ENCODE measurements at places on chromosomes 12 and 14.

DNA sequence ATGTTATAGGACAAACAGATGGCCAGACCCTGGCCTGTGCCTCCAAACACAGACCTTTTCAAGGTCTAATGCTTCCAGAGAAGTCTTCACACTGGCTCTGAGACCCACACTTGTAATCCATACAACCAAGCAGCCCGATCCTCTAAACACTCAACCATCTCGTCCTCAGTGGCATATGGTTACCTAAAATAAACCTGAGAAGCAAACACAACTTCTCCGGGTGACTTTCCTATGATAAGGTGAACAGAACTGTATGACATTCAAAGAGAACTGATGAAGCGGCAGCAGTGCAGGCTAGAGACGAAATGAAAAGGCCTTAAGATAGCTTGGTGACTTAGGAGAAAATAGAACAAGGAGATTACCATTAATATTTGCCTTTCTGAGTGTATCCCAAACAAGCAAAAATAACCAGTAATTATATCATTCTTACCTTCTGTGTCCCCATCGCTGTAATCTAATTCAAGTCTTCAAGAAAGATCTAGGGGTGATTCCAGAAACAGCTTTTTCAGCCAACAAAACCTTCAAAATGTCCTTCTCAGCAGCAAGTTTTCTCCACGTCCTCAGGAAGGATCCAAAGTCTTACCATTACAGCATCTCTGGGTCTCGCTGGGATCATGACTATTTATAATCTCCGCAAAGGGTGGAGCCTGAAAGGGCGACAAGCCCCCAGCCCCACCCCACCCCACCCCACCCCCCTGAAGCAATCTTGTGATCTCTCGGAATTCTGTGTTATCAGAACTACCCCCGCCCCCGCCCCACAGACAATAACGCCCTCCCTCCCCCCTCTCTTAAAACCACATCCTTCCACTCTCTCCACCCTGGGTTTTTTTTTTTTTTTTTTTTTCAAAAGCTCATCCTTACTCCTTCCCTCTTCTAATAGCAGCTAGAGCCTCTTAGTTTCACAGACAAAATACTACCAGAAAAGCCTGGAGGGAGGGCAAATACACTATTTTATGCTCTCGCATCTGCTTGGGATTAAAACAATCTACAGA lies at the start of gene SLC2A3:
Gene SLC2A3 (minus strand): TSS at position 598 of the 992 bp plus-strand sequence. CDS start 153 bp downstream, at position 445.
- DNase-seq = no peak

- DNase-seq = no peak
Observed at GRCh38 chr12:128876559-128876958, 23.3 kb downstream of the GLT1D1 start.

GRCh38 chr12:119338593-119339363 lies 4.2 kb downstream of the CCDC60 start:
- no peak for DNase-seq

- no peak for DNase-seq
Observed at GRCh38 chr12:76786986-76787385, 23.1 kb downstream of the ZDHHC17 start.

DNA sequence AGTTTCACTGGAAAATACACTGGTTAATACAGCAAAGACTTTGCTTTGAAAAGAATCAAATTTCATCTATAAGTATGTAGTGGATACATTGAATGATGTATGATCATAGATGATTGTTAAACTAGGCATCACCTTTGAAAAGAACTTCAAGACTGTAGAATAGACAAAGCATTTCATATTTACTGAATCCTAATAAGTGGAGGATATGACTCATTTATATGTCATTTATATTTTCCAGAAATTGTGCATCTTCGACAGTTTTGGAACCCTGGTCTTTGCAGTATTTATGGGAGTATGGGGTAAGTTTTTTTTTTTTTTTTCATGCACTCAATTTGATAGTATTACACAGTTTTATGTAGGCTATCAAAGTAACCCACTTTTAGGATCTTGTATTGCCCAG lies 161.9 kb downstream of the ANO6 start:
- no peak for DNase-seq

- DNase-seq = no peak
Observed at GRCh38 chr12:28536088-28536487, 345.8 kb downstream of the CCDC91 start.

DNA sequence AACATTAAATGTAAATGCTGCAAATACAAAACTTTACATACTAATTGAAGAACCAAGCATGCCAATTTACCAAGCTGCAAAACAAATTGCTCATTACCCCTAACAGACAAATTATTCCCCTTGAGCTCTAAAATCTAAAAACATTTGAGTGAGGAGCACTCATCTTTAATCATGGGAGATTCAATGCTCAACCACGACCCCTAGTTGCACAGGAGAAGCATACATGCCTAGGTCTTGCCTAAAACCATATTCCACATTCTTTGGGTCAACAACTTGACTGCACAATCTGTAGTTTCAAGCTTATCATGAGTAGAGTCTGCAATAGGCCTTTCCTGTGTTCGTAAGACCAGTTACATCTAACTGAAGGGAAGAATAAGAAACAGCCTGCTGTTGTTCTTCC lies 69.7 kb downstream of the MGAT4C start:
- no peak for DNase-seq

DNA sequence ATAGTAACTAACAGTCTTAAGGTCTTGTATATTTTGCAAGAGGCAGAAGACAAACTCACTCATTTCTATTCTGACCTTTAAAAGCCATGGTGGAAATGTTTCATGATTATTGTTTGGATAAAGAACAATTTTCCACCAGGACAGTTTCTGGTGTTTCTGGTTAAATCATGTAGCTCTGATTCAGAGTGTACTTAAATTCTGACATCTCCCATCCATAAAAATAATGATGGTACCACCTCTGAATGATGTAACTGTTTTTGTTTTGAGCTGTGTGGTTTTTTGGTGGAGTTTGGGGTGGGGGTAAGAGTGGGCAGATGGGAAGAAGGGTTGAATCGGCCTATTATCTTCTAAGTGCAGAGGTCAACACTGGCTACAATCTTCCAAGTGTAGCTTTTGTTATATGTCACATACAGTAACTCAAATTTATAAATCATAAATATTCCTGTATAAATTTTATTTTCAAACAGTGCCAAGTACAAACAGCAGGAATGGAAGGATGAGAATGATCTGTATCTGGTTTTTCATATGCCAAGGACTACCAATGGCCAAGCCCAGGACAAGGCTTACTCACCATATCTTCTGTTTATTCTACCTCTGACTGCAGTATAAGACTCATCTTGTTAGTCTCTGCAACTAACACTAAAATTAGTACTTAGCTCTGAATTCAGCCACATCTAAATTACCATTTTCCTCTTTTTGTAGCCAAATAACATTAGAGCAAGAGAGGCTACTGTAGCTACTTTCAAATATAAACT lies 108.7 kb downstream of the BCAT1 start:
- DNase-seq = no peak

DNA sequence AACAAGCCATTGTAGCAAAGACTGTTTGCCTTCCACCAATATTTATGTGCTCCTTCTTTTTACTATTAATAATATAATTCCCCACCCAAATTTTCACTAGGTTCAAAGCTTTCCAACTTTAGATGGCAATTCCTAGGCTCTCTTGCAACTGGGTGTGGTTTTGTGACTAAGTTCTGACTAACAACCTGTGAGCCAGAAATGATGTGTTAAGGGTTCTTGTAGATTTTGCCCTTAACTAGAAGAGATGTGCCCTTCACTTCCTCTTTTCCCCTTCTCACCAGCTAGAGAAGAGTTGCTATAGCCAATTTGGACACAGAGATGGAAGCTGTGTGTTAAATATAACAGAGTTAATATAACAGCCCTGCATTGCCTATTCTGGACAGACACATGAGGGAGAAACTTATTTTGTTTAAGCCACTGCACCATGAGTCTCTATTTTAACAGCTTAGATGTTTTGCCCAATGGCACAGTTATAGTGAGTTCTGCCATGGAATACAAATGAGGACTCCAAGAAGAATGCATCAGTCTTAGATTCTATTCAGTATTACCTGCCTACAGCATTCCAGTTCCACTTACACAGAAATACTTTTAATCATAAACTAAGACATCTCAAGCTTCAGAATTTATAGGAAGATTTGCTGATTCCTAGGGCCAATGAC lies 216.2 kb downstream of the DUSP6 start:
- DNase-seq = no peak

DNA sequence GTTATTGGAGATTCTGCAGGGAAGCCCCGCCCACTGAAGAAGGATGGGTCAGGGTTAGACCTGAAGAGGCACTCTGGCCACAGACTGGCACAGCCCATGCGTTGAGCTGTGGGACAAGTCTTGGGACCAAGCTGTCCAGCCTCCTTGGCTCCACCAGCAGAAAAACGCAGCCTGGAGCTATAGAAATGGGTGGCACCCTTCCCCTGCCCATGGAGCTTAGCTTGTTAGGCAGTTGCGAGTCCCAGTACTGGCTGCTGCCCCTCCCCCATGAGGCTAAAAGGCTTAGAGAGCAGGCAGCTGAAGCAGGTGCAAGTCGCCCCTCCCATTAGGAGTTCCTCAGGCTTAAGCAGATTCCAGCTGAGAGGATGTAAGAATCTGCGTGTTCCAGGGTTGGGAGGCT lies 1124.0 kb upstream of the TMEM132C start:
- DNase-seq = no peak

GRCh38 chr12:106317406-106318082 lies 15.0 kb downstream of the TCP11L2 start:
- DNase-seq = no peak

DNA sequence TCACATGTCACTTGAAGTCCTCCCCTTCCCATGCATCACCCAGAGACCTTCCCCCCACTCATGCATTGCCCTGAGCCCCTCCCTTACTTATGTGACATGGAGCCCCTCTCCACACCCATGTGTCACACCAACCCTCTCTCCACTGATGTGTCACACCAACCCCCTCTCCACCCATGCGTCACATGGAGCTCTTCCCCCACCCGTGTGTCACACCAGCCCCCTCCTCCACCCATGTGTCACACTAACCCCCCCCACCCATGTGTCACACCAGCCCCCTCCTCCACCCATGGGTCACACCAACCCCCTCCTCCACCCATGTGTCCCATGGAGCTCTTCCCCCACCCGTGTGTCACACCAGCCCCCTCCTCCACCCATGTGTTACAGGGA lies 30.4 kb downstream of the RTL1 start:
- DNase-seq = no peak

DNA sequence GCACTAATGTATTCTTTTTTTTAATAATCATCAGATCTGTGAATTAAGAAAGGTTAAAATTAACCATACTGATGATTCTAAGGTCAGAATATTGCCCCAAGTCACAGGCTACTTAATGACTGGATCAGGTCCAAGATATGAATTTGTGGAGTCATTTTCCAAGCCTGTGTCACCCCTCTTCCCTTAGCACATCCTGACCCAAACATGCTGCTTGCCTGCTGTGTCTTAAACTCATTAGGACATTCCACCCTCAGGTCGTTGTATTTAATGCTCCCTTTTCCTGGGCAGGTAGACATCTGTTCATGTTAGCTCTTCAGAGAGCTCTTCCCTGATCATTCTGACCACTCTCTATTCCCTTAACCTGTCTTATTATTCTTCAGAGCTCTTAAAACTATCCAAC lies 463.5 kb upstream of the PDE3A start:
- no peak for DNase-seq

GRCh38 chr12:27332407-27332713 lies 276 bp upstream of the BMAL2 start:
- no peak for DNase-seq

DNA sequence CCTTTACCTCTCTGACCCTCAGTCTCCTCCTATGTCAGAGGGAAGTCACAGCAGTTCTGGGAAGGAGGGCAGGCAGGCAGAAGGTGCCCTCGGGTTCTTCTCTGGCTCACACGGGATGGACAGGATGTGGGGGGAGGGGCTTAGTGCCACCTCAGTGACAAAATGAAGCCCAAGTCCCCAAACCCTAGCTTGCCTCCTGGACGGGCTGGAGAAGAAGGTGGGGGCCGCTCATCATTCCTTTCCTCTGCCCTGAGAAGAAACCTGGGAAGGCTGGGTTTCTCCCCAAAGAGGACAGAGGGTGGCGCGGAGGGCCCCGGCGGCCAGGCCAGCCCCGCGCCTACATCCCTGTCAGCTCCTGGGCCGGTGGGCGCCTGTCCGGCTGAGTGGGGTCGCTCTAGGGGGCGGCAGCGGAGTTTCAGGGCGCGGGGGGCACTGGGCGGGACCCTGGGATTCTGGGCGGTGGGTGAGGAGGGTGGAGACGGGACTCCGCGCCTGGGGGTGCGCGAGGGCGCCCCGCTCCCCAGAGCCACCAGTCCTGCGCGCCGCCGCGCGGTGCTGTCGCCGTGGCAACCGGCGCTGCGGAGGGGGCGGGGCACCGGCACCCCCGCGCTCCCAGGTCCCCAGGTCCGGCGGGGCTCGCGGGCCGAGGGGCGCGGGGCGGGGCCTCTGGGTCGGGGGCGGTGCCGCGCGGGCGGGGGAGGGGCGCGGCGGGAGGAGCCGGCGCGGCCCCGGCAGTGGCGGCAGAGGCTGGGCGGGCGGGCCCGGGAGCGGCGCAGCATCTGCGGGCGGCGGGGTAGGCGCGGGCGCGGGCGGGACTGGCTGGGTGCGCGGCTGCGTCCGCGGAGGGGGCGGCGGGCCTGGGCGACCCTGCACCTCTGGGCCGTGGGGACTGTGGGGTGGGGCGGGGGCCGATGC lies at the start of gene TMEM121:
Gene TMEM121 (plus strand): TSS at position 723 of the 915 bp plus-strand sequence. CDS start 2,252 bp downstream, outside the sequence.
- no peak for DNase-seq

GRCh38 chr12:112978163-112979040 lies at the start of gene OAS2:
Gene OAS2, plus strand, starts transcription at chr12:112978519. Its CDS starts 90 bp downstream, at chr12:112978609.
- DNase-seq = no peak

GRCh38 chr12:62191491-62192179 lies 68.6 kb upstream of the USP15 start:
- no peak for DNase-seq

DNA sequence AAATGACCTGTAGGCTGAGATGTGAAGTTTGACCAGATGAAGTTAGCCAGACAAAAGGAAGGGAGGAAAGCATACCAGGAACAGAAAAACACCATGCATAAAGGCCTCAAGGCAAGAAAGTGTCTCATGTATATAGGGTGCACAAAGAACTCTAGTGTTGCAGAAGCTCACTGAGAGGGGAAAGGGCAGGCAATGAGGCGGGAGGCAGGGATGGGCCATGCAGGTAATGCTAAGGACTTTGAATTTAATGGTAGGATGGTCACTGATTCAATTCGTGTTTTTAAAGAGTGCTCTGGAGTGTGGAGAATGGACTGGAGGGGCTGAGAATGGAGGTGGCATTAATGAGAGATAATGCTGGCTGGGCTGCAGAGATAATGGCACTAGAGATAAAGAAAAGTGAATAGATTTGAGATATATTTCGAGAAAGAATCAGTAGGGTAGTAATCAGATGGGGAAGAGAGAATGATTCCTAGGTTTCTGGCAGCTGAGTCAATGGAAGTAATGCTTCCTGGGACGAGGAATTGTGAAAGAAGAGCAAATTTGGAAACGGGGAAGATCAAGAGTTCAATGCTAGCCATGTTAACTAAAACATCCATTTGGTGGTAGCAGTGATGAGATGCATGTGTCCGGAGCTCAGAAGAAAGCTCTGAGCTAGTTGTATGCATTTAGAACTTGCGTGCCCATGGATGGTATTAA lies 43.1 kb downstream of the LIMA1 start:
- DNase-seq = no peak

DNA sequence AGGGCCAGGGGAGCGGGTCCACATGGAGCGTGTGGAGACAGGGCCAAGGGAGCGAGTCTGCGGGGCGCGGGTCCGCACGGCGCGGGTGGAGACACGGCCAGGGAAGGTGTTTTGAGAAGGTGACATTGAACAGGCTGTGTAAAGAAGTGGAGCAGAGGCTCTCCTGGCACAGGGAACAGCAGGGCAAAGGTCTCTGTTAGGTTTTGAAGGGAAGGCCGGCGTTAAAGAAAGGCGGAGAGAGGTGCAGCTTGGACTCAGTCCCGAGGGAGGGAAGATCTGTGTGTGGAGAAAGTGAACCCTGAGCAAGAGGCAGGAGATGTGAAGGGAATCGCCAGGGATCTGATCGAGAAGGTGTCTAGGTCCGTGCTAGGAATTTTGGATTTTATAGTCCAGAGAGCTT lies 1.8 kb downstream of the PXMP2 start:
- no peak for DNase-seq
